Motor neuron (in vitro differentiated cells): ENCODE measurements at places on chromosomes 16 and 17.
A peak's percentile ranks its signal among the peaks of the same experiment; 100 is the strongest.

- ATAC-seq: no peak
Measured at GRCh38 chr17:27846042-27846655, 45.8 kb upstream of the NOS2 start.

DNA sequence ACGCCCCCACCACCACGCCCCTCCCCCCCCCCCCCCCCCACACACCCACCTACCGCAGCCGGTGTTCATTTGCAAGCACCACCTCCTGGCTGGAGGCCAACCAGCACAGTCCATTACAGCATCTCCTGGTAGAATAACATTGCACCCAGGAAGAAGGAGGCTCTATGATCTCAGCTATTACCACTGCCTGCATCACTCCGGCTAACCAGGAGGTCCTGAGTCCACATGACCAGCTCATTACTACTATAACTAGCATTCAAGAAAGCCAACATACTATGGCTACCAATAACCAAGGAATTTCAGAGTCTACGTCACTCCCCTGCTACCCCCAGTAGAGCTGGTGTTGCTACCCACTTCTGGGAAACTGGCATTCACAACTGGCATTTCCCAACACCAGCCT is 81.1 kb upstream of the ALOX12 start:
- ATAC-seq: peak; percentile 38

DNA sequence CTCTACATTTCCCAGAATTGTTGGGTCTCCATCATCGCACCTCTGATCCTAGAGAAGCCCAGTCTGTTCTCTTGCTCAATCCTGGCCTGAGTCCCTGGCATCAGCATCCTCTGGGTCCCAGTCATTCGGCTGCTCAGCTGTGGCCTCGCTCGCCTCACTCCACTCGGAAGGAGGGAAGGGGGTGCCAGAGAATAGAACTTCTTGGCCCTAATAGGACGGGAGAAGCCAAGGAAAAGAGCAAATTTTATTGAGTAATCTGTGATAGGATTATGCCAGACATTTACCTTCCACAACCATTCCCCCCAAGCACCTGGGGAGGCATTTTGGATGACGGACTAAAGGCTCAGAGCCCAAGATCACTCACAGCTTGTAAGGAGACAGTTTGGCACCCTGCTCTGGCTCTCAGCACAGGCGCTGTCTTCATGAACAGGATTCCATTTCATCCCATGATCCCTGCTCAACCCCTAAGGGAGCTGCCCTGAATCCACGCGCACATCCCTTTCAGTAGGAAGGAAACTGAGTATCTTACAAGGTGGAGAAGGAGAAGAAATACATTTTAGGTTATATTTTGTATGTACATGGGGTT is 498 bp upstream of the CLEC10A start:
- ATAC-seq: no peak

GRCh38 chr16:68468842-68469241 is 20.5 kb upstream of the SMPD3 start:
- no peak for ATAC-seq

GRCh38 chr17:29682054-29682453 is 59.3 kb upstream of the CORO6 start:
- no peak for ATAC-seq

- no peak for ATAC-seq
Measured at GRCh38 chr17:81049372-81049911, 14.5 kb downstream of the BAIAP2 start.

DNA sequence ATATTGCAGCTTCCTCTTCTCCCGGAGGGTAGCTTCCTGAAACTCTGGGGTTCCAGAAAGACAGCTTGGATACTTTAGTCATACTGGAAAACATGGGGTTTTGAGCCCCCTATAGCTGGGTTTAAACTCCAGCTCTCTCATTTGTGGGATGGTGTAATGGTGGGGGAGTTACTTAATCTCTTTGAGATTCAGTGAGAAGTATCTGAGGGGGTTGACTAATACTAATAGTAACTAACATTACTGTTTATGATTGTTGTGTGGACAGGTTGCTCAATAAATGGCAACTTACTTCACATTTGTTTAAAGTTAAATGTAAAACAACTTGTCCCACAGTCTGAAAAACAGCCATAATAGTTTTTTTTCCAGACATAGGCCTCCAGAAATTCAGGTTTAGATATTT is 5.1 kb upstream of the SUZ12 start:
- no peak for ATAC-seq

DNA sequence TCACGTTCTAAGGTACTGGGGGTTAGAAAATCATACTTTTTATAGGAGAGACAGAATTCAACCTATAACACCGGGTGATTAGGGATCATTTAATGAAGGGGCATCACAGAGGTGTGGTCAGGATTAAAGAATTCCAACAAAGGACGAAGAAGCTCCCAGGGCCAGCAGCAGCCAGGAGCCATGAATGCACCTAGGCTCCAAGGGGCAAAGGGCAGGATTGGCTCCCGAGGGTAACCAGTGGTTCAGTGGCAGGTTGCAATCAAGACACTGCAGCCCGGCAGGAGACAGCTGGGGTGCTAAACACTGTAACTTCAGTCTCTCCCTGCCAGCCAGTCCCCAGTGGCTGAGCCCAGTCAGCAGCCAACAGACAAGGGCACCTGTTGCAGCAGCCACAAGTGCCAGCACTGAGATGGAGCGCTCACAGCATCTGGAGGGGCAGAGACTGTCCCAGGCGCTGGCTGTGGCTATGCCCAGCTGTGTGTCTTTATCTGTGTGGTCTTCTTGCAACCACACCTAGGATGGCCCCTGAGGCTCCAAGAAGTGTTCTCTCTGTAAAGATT is 23.9 kb downstream of the DHRS7C start:
- ATAC-seq: no peak

DNA sequence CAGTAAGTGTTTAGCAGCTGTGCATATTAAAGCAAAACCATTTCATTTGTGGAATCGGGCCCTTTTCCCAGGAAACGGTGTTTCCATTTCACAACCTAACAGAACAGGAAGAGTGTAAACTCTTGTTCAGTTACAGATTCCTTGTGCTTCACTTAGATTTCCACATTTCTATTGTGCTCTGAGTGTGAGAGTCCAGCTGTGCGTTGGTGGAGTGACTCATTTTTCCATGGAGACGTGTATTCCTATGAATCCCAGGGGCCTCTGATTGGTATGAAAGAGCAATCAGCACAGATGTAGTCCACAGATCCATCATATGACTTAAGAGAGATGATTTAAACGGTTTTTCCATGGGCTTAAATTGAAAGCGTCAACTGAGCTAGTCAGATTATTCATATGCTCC is 13.3 kb upstream of the CAVIN1 start:
- peak; percentile 95 for ATAC-seq

DNA sequence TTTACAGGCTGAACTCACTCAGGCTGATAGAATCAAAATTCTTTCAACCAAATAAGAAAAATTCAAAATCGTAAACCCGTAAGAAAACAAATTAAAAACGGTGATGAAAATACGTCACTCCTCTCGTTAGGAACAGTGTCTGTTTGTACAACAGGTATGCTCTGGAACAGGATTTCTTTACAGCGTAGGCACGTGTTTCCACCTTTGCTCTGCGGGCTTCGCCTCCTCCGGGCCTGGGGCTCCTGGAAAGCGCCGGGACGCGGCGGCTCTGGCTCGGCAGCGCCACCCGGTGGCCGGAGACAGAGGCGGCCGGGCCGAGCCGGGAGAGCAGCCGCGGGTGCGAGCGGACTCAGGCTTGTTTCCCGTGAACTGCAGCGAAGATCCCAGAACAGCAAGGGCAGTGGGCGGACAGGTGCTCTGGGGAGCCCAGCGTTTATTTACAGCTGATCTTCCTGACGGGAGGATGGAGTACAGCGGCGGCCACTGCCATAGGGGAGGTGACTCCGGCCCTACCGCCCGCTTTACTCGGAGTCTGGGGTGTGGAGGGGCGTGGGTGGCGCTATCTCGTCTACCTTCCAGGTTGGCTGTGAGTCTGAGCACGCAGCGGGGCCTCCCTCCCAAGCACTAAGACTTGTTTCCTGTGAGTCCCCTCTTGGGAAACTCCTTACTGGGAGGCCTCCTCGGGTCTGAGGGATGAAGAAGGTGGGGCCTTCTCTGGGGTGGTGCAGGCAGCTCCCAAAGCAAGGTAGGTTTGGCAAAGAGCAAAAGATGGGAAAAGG is 40.5 kb upstream of the ATP2A3 start:
- ATAC-seq: peak; percentile 90

- ATAC-seq: peak; percentile 38
Measured at GRCh38 chr16:67653128-67653788, 6.8 kb downstream of the ACD start.

DNA sequence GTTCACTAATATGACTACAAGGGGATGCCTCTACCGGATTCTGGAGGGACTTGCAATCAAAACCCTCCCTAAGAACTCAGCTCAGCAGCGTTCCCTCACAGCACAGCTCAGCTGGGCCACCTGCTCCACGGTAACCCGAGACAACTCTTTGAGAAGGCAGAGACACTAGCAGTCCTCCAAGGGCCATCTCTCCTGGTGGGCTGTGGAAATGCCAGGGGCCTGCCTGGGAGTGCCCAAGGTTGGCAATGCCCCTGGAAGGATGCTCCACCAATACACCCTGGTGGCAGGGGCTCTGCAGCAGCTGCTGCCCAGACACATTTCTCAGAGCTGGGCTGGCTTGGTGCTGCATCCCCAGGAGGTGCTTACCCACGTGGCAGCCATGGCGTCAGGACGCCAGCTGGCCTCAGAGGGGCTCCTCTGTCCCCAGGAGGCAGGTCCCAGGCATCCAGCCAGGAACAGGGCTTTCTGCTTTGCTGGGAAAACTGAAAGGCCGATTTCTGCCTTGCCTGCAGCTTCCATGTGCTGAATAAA is 16.5 kb downstream of the CDIP1 start:
- ATAC-seq: peak; percentile 36

DNA sequence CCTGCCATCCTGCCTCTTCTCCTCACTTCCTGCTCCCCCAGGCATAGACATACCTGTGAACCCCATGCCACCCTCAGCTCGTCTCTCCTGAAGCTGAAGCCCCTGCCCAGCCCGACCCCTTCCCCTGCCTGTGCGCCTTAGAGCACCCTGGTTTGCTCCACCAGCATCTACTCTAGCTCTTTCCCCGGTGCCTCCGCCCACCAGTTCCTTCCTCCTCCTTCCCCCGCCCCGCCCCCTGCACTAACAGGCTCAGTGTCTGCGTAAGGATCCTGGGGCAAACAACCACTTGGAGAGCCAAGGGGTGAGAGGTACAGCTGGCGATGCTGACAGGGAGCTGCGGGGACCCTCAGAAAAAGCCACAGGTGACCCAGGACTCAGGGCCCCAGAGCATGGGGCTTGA is 1.9 kb downstream of the GPR142 start:
- no peak for ATAC-seq

DNA sequence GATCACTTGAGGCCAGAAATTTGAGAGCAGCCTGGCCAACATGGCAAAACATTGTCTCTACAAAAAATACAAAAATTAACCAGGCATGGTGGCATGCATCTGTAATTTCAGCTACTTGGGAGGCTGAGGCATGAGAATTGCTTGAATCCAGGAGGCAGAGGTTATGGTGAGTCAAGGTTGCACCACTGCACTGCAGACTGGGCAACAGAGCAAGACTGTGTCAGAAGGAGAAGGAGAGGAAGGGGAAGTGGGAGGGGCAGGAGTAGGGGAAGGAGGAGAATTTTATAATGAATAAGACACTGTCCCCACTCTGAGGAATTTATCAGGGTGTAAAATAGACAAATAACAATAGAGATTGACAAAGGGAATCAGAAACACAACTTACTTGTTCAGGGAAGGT is 440.6 kb upstream of the DYNLRB2 start:
- ATAC-seq: no peak

DNA sequence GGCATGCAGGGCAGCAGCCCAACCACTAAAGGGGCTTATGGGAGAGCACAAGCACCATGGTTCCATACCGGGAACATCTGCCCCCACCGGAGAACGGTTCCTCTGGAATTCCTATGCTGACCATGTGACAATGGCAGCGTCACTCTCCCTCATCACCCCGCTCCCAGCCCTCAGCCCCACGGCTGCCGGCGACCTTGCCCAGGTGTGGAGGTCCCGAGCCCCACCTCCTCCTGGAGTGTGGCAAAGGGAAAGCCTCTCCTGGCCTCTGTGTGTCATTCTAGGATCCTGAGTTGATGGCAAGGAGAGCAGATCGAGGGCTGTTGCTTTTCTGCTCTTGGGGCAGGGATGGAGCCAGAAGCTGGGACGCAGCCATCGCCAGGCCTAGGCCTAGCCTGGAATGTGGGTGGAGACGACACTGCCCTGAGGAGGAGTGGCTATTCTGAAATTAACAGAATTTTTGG is 17.8 kb upstream of the RNPS1 start:
- ATAC-seq: peak; percentile 23

- peak; percentile 40 for ATAC-seq
Measured at GRCh38 chr17:78960928-78961327, 18.8 kb downstream of the LGALS3BP start.

- ATAC-seq: no peak
Measured at GRCh38 chr16:88597856-88598491, 27.8 kb downstream of the ZC3H18 start.

- peak; percentile 44 for ATAC-seq
Measured at GRCh38 chr16:17266608-17267313, 204.0 kb downstream of the XYLT1 start.

GRCh38 chr16:11748404-11749254 is 6.0 kb upstream of the TXNDC11 start:
- ATAC-seq: peak; percentile 45

- no peak for ATAC-seq
Measured at GRCh38 chr17:78141437-78142118, 4.6 kb upstream of the C17orf99 start.

DNA sequence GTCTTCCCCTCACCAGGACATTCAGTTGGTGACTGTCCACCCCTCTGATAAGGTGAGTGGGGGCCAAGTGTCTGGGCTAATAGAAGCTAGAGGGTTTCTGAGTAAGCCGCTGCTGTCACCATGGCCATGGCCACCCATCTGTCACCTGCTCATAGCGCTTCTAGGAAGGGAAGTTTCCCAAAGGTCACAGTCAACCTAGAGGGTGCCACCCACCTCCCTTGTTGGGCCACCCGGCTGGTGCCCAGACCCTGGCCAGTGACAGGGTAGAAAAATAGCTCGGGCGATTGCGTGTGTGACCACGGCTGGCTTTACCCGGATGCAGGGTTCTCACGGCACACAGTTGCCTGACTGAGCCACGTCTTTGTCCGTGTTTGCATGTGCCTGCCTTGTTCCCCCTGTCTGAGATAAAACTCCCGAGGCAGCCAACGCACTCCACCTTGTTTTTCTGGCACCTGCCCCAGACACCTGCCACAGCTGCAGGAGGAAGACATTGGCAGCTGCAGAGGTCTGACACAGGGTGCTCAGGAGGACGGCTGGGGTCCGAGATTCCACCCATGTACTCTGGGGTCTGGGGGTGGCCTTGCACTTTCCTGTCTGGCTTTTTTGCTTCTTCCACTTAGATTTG is 809 bp downstream of the PIRT start:
- ATAC-seq: no peak

DNA sequence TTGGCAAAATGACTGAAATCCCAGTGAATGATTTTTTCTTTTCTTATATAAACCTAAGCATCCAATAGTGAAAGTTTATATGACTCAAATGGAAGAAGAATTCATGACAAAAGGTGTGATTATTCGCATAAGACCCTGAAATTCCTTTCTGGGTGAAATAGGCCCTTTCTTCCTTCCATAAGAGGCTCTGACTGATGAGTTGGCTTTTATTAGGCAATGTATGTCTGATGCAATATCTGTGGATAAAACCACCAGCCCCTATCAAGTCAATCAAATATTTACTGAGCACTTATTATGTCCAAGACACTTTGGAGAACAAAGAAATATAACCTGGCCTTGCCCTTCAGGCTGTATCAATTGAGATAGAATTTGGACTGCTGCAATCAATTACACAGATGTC is 316.6 kb downstream of the CDH13 start:
- ATAC-seq: no peak

- peak; percentile 19 for ATAC-seq
Measured at GRCh38 chr17:956905-957304, 22.7 kb downstream of the NXN start.
